Endodermal cell (in vitro differentiated cells): ENCODE measurements at places on chromosomes 2 and 18. TPM values are rescaled to one million over a fixed set of nuclear protein-coding genes. Genes with fewer than 3 reads are reported as not detected.
A peak's percentile ranks its signal among the peaks of the same experiment; 100 is the strongest.

REG3G gene
- total RNA-seq: not detected in 2 replicates

KCNJ13 gene
- 0.15 TPM in 2 of 3 replicates, not detected in the other for total RNA-seq

TCF7L1 gene
- 70.5 and 73.3 TPM in 2 replicates for total RNA-seq

DNA sequence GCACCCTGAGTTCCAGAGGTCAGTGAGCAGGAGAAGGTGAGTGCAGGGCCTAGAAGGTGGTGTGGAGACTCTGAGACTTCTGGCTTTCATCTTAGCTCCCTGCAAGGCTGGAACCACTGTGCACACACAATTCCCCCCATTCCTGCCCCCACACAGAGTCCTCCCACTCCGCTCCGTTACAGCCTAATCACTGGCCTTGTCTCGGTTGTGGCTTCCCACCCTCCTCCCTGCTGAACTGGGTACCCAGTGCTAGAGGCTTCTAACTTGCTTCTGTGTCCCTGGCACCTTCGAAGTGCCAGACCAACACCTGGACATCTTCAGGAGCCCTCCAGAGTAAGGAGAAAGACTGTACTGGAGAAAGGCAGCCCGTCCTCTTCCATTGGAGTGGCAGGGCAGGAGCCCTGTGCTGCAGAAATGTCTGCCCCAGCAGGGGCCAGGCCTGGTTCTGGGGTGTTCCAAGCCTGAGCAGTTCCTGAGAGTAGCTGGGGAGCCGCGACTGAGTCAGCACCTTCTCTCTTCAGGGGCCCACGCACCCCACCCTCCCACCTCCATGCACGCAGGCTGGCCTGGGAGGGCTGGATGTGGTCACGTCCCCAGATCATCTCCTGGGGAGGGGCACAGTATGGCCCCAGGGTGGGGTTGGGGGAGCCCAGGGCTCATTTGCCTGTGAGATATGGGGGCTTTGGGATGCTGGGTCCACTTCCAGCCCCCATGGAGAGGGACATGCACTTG, 23.4 kb downstream of the CROCC2 start:
- DNase-seq: peak; percentile 35

AFF3 gene
- 0.42 to 0.62 TPM (median 0.57 TPM) in 3 replicates for total RNA-seq

MERTK gene
- total RNA-seq: 29.5 and 36.6 TPM in 2 replicates

DNA sequence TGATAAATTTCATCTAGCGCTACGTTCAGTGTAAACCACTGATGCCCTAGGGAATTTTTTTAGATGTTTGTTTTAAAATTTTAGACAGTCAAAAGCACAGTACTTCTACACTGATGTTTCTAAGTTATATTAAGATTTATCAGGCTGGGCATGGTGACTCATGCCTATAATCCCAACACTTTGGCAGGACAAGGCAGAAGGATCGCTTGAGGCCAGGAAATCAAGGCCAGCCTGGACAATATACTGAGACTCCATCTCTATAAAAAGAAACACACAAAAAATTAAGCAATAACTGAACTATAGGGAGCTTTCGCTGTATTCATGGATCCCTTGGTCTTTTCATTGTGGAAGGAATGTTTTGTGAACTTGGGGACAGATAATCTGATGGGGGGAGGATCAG, 50.6 kb upstream of the MAPRE2 start:
- DNase-seq: no peak

- no peak for DNase-seq
Observed at GRCh38 chr2:147374423-147374811, 470.4 kb upstream of the ACVR2A start.

CERS6 gene
- total RNA-seq: 51.8 to 53.5 TPM (median 52.0 TPM) in 3 replicates

DNA sequence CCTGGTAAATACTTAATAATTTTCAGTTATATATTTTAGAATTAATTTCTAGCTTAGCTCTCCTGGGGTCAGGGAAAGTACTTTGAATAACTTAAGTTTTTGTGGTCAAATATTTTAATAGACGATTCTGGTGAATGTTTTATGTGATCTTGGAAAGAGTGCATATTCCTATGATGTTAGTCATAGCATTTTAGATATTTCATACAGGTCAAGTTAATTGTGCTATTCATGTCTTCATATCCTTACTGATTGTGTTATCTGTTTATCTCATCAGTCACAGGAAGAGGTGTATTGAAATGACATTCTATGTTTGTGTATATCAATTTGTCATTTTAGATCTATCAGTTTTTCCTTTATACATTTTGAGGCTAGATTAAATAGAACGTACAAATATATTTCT, 576.2 kb downstream of the CPS1 start:
- no peak for DNase-seq

SESTD1 gene
- 35.9 to 78.5 TPM (median 75.4 TPM) in 3 replicates for total RNA-seq

ZNF396 gene
- 5.4 and 5.6 TPM in 2 replicates for total RNA-seq

B3GNT7 gene
- 32.3 and 33.2 TPM in 2 replicates for total RNA-seq

MAPK4 gene
- total RNA-seq: 0.96 to 3.8 TPM (median 3.4 TPM) in 3 replicates

DNA sequence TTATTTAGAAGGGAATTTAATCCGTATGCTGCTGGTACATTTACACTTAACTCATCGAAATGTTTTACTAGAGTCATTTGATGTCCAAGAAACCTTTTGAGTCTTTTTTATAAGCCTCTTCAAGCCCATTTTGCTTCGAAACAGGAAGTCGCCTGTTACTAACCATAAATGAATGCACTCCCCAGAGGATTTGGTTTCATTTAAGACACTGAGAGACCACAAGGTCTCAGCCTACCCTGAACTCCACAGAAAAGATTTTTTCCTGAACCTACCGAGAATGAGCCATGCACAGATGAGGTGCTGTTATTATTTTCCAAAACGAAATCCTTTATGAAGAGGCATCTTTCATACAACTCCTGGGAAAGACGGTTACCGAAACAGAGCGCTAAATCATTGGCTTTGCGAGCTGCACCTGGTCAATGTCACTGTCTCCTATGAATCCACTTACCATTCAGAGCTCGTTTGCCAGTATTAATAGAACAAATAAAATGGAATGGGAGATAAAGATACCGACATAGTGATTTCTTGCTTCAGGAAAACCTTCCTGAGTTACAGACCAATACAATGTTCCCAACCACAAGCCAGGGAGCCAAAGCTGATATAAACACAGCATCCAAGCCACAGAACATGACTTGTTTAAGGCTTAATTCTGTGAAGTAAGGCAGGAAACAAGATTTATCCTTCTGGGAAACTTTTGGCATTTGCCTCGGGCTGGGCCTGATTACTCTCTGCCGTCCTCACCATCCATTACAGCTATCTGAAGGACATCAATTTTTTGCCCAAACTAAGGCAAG, 382.1 kb downstream of the OSR1 start:
- DNase-seq: no peak

SKOR2 gene
- not detected in 3 replicates for total RNA-seq

RAD51AP2 gene
- 0.18 to 0.21 TPM (median 0.19 TPM) in 3 replicates for total RNA-seq

- peak; percentile 50 for DNase-seq
Observed at GRCh38 chr2:128347701-128348539, 29.3 kb upstream of the HS6ST1 start.

- no peak for DNase-seq
Observed at GRCh38 chr2:33644215-33644614, 45.1 kb upstream of the FAM98A start.

- DNase-seq: no peak
Observed at GRCh38 chr2:20583425-20583881, 67.4 kb downstream of the HS1BP3 start.

DNA sequence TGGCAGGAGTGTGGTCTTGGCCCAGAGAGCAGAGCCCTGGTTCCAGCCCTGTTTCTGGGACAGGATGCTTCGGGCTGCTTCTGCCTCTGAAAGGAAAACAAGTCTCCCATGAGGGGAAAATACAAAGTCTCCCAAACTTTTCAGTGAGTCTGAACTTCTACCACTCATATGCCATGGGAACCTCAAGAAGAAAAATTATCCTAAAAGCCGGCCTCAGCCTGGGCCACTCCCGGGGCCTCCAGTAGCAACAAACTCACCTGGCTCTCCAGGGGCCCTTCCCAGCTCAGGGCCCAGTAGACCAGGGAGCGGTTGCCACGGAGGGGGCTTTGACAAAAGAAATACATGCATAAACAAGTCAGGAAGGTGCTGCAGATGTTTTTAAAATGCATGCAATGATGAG, 289.2 kb upstream of the HDAC4 start:
- DNase-seq: peak; percentile 34

NTSR2 gene
- total RNA-seq: not detected in 3 replicates

CHRNG gene
- total RNA-seq: not detected in 2 replicates

CXCR2 gene
- not detected in 3 replicates for total RNA-seq

DNA sequence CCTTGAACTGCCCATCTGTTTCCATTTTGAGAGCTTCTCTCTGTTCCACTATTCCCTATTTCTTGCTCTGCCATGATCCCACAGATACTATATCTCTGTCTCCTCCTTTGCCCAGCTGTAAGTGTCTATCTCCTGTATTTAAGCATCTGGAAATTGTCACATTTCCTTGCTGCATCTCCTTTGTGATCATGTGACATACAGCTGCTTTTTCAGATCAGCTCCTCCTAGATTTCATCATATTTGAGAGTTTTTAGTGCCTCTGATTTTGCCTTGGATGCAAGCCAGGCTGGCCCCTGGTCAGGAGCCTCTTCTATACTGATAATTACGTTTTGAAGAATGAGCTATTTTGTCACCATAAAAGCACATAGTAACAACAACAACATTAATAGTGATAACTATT, 131.7 kb upstream of the TNP1 start:
- DNase-seq: no peak

CHMP3 gene
- total RNA-seq: 15.7 to 21.1 TPM (median 20.5 TPM) in 3 replicates

SLC5A7 gene
- not detected in 2 replicates for total RNA-seq

- DNase-seq: peak; percentile 58
Observed at GRCh38 chr2:54092940-54093339, 22.5 kb upstream of the ACYP2 start.

EFR3B gene
- 5.8 to 12.5 TPM (median 11.8 TPM) in 3 replicates for total RNA-seq

GRCh38 chr2:45009928-45010701, 863 bp upstream of the SIX2 start:
- DNase-seq: peak; percentile 89

OSBPL6 gene
- 3.4 to 4.7 TPM (median 4.0 TPM) in 3 replicates for total RNA-seq

KHK gene
- 3.3 and 6.0 TPM in 2 replicates for total RNA-seq

TMEM17 gene
- total RNA-seq: 2.0 and 3.2 TPM in 2 replicates

DNA sequence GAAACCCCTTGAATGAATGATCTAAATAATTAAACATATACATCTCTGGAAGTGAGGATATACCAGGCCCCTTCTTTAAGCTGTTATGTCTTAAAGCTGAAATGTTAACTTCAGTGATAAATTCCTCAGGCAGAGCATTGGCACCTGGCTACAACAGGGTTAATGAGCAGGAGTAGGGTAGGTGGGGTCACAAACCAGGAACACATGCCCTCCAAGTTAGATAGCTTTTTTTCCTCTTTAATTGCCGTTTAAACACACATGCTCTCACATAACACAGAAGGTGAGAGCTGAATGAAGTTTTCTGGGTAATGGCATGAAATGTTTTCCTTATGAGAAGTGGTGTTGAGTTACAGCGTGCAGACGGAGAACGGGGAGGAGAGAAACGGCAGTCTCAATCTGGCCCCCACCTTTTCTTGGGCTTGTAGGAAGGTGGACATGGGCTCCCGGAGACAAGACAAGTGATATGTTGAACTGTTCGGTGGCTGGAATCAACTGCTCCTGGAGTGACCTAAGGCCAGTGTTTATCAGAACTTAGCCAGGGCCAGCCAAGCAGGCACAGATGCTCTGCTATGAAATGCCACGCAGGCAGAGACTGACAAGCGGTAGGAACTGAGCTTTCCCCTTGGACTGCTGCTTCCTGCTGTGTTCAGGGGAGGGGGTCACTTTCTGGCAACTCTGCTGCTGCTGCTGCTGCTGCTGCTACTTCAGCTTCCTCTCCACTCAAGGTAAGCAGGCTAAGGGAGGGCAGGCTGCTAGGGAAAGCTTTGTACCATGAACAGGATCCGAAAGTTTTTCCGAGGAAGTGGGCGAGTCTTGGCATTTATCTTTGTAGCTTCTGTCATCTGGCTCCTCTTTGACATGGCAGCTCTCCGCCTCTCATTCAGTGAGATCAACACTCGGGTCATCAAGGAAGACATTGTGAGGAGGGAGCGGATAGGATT, at the start of gene GALNT5:
Gene GALNT5 (plus strand): TSS at position 394 of the 941 bp plus-strand sequence. CDS start 378 bp downstream, at position 772.
- peak; percentile 73 for DNase-seq

DNA sequence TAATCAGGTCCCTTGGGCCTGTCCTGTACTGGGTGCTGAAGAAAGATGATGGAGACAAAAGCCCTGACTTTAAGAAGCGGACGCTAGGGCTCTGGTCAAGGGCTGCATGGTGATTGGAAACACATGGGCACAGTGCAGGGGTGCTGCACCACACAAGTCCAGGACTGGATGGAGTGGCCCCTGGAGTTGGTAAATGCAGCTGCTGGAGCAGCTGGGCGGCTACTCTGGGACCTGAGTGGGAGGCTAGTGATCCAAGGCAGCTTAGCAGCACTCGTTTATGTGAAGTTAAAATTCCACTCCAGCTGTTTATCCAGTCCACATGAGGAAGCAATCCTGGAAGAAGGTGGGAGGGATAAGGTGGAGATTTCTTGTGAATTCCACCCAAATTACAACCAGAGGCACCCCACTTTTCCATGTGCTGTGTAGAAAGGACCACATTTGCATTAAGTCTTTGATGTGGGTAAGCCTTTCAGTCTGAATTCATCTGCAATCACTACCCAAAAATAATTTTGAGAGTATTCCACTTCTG, 24.9 kb downstream of the MERTK start:
- no peak for DNase-seq

GRCh38 chr2:9883897-9884296, 40.6 kb downstream of the TAF1B start:
- no peak for DNase-seq

ANKRD53 gene
- 0.24 to 1.0 TPM (median 0.97 TPM) in 3 replicates for total RNA-seq

DNA sequence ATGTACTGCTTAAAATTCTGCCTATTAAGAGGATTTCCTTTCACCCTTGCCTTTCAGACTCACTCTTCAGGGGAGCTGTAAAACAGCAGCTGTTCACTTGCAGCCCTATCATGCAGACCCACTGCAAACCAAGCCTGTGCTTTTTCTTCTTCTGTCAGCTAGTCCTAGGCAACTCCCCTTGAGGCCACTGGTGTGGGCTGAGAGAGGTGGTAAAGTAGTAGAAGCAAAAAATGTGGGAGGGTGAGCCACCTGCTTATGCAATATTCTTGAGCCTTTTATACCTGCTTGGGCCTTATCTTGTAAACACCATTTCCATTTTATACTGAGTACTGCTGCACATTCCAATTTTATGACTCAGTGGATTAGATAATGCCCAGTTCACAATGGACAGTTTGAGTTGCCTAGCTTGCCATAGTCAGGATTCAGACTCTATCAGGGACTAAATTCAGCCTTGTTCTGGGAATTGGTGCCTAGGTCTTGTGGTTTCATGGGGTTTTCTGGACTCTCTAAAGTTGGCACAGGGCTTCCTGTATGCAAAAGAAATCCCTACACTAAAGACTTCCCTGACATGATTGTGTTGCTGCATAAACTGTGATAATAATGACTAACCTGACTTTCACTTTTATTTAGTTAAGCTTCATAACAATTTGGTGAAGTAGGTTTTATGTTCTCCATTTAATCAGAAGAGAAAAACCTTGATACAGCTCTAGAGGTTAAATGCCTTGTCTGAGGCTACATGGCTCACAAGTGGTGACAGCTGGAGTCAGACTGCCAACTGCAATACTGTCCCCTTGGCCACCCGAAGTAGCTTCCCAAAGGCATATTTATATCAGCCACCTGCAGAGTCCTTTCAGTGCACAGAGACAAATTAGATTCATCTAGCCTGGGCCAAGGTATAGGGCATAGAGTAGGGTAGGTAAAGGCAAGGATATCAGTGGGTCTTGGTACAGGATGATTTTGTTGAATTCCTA, 47.4 kb upstream of the KDM3A start:
- no peak for DNase-seq

SIX3 gene
- 1.9 to 5.2 TPM (median 1.9 TPM) in 3 replicates for total RNA-seq

GRCh38 chr18:62457877-62458276, 64.9 kb upstream of the ZCCHC2 start:
- peak; percentile 73 for DNase-seq

MAL gene
- total RNA-seq: not detected in 3 replicates
